ENCODE measurements at places on chromosomes 4 and X.

DNA sequence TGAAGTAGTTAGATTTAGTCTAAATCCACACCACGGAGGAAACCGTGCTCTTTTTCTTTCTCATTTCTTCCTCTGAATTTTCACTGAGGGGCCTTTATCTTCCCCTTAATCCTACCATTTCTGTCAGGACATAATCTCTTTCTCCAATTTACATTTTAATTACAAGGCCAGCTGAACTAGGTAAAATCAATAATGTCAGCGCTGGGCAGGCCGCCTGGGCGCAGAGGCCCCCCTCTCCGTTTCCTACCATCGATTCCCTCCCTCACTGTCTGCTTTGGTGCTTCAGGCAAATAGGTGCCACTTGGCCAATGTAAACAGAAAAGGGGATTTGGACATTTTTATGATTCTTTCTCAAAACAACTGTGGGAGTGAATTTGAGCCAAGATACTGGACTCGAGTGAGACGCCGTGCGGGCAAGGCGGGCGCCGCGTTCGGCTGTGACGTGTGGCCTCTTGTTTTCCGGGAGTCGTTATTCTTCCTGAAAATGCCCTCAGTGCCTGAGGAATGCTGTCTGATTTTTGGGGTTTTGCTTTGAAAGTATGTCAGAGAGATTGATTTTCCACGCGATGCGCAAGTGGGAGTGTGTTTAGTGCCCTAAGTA lies 22.6 kb downstream of the UVSSA start:
- DNase-seq, result no peak

GRCh38 chrX:132908891-132909290 lies 49.5 kb downstream of the HS6ST2 start:
- no peak for DNase-seq

GRCh38 chr4:20326977-20327376 lies 75.3 kb downstream of the SLIT2 start:
- no peak for DNase-seq

DNA sequence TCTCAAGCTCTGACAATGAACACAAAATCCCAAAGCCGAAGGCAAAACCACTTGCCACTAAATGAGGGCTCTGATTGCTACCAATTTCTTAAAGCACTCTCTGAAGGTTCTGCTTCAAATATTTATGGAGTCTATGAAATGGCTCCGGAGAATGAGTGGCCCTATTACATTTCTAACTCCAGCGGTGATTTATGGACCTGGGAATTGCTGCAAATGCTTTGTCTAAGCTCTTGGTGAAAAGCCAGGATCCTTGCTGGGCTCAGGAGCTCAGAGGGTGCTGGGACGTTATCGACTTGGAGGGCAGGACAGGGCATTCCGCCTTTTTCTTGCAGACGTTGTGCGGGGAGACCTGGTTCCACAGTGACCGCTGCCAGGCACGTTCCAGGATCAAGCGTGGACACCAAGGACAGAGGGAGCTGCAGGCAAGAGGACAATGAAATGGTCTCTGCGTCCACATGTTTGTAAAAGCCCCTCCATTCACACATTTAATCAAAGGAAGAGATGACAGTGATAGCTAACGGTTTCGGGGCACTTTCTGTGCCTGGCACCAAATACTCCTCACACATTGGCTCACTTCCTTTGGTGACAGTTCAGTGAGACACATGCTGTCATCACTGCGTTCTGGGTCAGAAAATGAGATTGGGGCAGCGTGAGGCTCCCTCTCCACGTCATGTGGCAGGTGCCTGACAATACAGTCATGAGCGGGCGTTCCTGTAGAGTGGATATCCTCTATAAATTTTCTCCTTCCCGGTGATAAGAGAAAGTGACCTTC lies 58.8 kb downstream of the C4orf50 start:
- no peak for DNase-seq

DNA sequence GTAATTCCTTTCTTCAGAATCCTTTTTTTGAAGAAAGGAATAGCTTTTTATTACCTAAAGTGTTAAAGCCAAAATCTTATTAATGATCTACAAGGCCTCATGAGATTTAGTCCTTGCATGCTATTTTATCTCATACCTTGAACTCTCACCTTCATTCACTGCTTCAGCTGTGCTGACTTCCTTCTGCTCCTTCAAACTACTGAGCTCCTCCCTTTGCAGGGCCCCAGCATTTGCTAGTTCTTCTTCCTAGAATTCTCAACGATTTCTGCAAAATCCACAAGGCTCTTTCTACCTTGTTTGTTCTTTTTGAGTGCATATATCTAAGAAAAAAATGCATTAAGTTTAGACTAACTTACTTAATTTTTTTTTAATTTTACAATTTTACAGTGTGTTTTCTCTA lies 619.5 kb downstream of the EPHA5 start:
- no peak for DNase-seq

DNA sequence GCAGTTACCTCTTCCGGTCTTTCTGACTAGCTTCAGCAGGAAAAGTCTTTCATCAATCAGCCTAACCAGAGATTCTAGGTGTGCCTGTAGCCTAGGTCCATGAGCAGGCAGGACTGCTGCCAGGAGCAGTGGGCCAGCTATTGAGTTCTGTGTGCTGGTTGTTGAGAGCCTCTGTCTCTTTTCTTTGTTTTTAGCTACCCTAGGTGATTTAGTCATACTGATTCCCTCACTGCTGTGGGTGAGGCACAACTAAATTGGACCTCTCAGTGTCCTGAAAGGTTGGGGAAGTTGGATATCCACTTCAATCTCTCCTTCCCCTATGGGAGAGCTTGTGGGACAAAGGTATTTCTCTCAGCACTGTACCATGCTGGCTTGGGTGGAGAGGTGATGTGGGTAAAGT lies 354.9 kb downstream of the GPAT3 start:
- DNase-seq, result no peak

DNA sequence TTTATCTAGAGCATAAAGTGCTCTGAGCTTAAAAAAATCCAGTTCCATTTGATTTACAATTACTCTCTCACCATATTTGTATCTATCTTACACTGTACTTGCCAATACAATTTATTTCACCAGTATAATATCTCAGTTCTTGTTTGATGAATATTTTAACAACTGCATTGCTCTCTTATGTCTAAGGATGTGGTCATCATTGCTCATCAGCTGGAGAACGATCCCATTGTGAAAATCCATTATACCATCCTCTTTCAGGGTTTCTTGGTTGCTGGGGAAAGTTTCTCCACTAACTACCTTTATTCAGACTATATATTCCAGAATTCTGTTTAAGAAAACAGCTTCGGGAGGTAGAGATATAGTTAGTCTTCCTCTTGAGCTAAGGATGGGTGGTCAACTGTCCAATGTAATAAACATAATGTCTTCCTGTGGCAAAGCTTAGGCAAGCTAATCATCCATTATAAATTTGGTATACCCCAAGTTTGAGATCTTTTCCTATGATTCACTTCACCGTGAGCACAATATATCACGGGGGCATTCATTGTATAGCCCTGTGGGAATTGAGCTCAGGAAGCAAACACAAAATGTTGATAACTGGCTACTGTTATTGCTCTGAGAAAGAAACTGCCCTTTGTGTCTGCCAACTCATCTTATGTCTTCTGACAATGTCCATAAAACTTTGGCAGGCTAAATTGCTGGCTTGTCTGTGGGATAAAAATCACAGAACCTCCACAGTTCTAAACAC lies 2361.9 kb downstream of the ARAP2 start:
- DNase-seq, result no peak

- peak; percentile 14 for DNase-seq
Observed at GRCh38 chr4:76781698-76782595, 116.0 kb downstream of the SOWAHB start.

DNA sequence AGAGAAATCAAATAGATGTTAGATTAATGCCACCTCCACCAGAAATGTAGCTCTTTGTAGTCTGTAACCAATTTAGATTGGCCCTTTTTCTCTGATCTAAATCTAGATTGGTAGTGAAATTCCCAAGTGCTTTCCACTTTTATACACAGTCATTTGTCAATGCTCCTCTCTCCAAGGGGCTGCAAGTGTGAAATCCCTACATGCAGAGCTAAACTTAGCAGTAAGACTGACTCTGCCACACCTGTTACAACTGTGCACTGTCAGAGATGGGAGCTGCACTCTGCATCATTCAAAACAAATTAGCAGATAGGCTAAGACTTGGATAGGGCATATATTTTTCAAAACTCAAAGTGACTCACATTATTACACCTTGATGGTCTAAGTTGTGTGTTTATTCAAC lies 9.1 kb downstream of the SERTM2 start:
- DNase-seq, result no peak

- no peak for DNase-seq
Observed at GRCh38 chrX:31747411-31747810, 675.6 kb upstream of the FTHL17 start.

GRCh38 chr4:39004758-39005157 lies 27.5 kb downstream of the TMEM156 start:
- DNase-seq, result no peak

DNA sequence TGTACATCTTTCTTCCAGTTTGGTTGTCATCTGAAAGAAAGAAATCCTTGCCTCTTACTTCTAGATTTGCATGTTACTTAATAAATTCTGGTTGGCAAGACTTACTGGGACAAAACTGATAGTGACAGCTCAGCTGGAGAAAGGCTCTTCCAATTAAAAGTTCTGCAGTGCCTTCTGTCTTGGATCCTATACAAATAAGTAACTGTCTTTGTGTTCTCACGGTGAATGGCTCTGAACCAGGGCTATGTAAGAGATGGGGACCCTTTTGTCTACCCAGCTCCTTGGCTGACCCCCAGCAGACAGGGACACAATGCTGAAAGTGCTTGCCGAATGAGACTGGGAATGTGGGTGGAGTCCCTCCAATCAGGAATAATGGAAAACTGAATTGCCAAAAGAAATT lies 89.5 kb downstream of the AASDH start:
- DNase-seq, result no peak

GRCh38 chrX:100681599-100681998 lies 37.6 kb downstream of the SRPX2 start:
- DNase-seq, result no peak

- no peak for DNase-seq
Observed at GRCh38 chrX:37862851-37863250, 15.5 kb upstream of the DYNLT3 start.

GRCh38 chr4:123930996-123931395 lies 534.4 kb downstream of the SPRY1 start:
- DNase-seq, result no peak

DNA sequence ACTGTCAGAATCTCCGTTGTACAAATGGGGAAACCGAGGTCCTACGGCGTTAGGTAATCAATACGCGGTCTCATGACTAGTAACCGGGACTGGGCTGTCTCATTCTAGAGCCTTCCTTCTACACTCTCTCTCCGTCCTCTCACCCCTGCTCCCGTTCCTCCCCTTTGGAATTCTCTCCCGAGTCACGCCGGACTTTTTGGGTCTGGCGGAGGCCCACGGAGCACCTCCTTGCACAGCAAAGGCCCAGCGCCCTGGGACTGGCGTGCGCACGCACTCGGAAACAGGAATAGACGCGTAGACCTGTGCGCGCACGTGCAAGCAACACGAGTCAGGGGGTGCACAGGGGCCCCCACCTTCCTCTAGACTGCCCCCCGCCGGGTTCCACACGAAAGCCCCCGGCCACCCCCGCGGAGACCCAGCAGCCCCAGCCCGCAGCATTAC lies 361 bp downstream of the QDPR start:
- DNase-seq, result no peak

- DNase-seq, result no peak
Observed at GRCh38 chrX:37692918-37693317, 7.3 kb downstream of the XK start.

GRCh38 chr4:125115476-125115875 lies 199.3 kb upstream of the FAT4 start:
- DNase-seq, result no peak

GRCh38 chrX:15158736-15159406 lies 111.0 kb downstream of the ASB9 start:
- DNase-seq, result no peak

DNA sequence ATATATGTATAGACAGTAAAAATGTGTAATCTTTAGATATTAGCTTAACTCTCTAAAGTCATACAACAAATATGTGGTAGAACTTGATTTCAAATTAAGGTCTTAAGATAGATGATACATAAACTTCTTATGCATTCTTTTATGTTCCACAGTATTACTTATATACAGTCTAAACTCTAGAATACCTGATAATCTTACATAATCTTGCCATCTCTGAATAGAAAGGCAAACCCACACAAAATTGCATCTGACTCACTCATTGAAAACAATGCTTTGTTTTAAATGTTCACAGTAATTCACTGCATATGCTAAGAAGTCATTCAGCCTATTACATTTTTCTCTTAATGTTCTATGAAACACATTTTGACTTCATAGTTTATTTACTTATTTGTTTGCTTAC lies 10.1 kb downstream of the SULT1B1 start:
- DNase-seq, result no peak

GRCh38 chr4:8329859-8330761 lies 60.6 kb downstream of the HTRA3 start:
- DNase-seq, result no peak

DNA sequence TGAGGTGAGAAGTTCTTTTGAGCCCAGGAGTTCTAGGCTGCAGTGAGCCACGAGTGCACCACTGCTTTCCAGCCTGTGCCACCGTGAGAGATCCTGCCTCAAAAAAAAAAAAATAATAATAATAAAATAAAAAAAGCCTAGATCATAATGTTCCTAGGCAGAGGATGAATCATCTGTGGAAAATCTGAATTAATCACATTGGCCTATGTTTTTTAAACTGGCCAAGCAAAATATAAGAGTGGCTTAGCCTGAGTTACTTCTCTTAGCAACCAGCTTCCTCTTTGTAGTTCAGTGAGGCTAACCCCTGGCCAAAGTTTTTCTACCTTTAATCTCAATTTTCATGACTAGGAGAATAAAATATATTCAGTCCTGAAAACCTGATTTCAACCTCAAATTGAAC lies 614.6 kb downstream of the PPP4R3C start:
- DNase-seq, result no peak

GRCh38 chr4:26171941-26172340 lies 148.9 kb upstream of the RBPJ start:
- no peak for DNase-seq

GRCh38 chr4:48639807-48640206 lies 140.3 kb downstream of the FRYL start:
- DNase-seq, result no peak

GRCh38 chrX:49075347-49075746 lies 1.5 kb upstream of the PRAF2 start:
- DNase-seq, result no peak

DNA sequence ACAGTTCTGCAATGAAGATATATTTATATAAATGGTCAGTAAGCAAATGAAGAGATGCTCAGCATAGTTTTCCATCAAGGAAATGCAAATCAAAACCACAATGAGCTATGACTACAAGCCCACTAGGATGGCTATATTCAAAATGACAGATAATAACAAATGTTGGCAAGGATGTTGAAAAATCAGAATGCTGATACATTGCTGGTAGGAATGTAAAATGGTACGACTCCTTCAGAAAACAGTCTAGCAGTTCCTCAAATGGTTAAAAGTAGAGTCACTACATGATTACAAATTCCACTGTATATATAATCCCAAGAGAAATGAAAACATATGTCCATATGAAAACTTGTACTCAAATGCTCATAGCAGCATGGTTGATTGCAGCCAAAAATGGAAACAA lies 425.0 kb upstream of the ATOH1 start:
- no peak for DNase-seq

DNA sequence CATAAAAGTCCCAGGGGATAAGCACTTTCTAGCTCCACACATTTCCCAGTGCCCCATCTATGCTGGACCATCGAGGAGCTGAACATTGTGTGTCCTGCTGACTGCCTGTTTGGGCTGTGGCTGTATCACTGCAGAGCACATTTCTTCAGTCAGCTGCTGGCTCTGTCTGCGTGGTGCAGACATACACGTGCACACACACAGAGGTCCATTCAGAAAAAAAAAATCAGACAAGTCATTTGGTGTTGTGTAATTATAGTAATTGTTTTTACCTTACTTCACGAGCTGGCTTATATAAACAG lies 1.1 kb upstream of the PDLIM3 start:
- DNase-seq, result no peak
